ENCODE measurements at places on chromosomes 1 and 21.

DNA sequence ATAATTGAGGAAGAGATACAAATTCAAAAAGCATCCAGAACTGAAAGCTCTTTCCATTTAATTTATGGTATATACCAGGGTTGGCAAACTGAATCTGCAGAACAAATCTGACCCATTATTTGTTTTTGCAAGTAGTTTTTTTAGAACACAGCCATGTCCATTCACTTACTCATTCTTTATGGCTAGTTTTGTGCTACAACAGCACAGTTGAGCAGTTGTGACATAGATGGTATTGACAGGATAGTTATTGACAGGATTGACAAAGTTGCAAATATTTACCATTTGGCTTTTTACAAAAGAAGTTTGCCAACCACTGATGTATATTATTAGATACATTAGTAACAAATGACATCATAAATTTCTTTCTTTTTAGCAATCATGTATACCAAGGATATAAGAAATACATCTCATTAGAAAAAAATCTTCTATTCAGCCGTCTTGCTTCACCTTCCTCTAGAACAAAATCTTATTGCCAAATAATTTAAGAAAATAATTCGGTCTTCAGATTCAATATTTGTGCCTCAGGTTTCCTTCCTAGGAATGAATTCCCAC, 9.4 kb downstream of the ADAMTS1 start:
- DNase-seq = no peak

- DNase-seq = no peak
Observed at GRCh38 chr1:175863299-175864050, 120.1 kb upstream of the TNR start.

DNA sequence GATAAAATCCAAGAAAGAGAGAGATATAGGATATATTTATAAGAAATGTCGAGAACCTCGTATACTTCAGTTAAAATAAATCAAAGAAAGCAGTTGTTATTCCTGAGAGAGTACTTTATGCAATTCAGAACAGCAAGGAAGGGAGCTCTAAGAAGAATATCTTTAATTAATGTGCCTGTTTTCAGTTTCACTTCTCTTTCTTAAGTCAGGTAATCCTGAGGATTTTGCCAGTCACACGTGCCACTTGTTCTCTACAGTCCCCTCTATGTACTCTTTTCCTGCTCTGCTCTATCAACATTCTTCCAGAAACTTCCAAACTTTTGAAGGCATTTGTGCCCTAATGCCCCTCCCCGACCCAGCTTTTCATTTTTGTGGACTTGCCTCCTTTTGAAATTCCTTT, 211.9 kb downstream of the AKT3 start:
- DNase-seq = no peak

GRCh38 chr21:36489776-36490165, 9.8 kb upstream of the CLDN14 start:
- DNase-seq = no peak

- DNase-seq = no peak
Observed at GRCh38 chr1:232421143-232421796, 208.7 kb downstream of the SIPA1L2 start.

- DNase-seq = no peak
Observed at GRCh38 chr1:213986925-213987250, 885 bp upstream of the PROX1 start.

DNA sequence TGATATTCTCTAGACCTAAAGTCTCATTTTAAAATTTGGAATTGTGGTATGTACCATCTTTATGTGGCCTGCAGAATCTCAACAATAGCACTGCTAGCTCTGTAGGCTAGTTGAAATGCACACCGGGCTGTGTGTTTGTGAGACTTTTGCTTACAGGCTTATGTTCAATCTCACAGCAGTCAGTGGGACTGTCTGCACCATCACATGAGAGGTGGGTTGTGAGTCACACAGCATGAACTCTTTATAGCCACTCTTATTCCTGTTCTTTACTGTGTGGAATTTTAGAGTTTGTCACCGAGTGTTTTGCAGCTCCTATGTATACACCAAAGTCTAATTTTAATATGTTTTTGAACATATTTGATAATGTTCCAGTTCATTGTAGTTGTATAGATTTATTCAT, 74.6 kb downstream of the RASAL2 start:
- DNase-seq = no peak

- no peak for DNase-seq
Observed at GRCh38 chr1:100347009-100347966, 5.0 kb upstream of the CDC14A start.

GRCh38 chr21:42918291-42918690, 7.1 kb downstream of the ERVH48-1 start:
- DNase-seq = no peak

Data from activated naive CD4-positive, alpha-beta T cell treated with anti-CD3 and anti-CD28 coated beads, Interleukin-2, amount 50 U/mL, for 16 hours (primary cell).